ENCODE measurements at places on chromosomes 4 and X.

GRCh38 chrX:30065226-30065625 is 150.1 kb upstream of the MAGEB2 start:
- DNase-seq = no peak

GRCh38 chr4:22910200-22910599 is 217.5 kb downstream of the GBA3 start:
- DNase-seq = no peak

GRCh38 chrX:119156241-119156640 is 28.6 kb upstream of the KIAA1210 start:
- DNase-seq = no peak

DNA sequence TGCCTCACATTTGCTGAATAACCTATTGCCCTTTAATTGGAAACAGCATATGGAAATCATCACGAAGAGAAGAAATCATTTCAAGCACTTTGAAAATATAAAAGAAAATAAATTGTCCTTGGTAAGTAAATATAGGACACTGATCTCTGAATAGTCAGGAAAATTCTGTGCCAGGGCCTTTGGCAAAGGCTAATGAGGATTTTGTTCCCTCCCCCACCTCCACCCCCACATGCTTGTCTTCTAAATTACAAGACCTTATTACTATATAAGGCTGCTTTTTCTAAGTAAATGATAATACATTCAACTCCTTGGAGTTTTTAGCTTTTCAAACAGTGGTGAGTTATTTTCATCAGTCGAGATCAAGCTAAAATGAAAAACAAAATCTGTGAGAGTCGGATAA is 15.8 kb downstream of the SYNPO2 start:
- no peak for DNase-seq

DNA sequence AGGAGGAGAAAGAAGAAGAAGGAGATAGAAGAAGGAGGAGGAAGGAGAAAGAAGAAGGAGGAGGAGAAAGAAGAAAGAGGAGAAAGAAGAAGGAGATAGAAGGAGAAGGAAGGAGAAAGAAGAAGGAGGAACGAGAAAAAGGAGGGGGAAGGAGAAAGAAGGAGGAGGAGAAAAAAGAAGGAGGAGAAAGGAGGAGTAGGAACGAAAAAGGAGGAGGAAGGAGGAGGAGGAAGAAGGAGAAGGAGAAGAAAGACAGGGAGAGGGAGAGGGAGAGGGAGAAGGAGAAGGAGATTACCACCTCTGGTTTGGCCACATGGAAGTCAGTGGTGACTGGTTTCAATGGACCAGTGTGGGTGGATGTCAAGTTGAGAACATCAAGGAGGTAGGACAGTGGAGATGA is 50.0 kb upstream of the VEGFD start:
- no peak for DNase-seq

Measured in vagina (tissue), 2 donors.